Ovary (tissue), 10 donors: ENCODE measurements at places on chromosomes 5 and 9. TPM values are rescaled to one million over a fixed set of nuclear protein-coding genes. Genes with fewer than 3 reads are reported as not detected.
A peak's percentile ranks its signal among the peaks of the same experiment; 100 is the strongest.

GRCh38 chr5:139690064-139690802 is 42.1 kb downstream of the CXXC5 start:
- DNase-seq = peak; percentile 31

DNA sequence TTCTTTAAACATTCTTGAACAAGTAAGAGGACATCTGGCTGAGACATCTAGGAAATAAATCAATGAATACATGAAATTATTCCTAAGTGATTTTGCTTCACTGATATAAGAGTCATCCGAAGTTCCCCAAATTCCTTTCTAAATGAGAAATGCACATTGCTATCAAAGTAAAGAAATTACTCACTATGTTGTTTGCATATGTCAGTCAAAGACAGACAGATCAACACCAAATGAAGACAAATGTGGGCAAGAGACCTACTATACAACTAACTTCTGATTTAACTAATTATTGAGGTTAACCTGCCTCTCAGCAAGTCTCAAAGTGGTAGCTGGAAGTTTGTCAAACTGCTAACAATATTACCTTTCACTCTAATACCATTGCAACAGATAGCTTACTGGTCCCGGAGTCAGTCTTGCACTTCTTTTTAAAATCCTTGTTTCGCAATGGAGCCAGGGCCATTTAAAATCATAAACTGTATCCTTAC is 13.2 kb downstream of the TUT7 start:
- no peak for DNase-seq

The ARL14EPL gene
- not detected for total RNA-seq

The LCN1 gene
- not detected for total RNA-seq

The CAMK4 gene
- total RNA-seq = 1.7 TPM

The ZCCHC9 gene
- 14.7 TPM for total RNA-seq
